Progenitor cell of endocrine pancreas (in vitro differentiated cells): ENCODE measurements at places on chromosomes 2 and 18.

DNA sequence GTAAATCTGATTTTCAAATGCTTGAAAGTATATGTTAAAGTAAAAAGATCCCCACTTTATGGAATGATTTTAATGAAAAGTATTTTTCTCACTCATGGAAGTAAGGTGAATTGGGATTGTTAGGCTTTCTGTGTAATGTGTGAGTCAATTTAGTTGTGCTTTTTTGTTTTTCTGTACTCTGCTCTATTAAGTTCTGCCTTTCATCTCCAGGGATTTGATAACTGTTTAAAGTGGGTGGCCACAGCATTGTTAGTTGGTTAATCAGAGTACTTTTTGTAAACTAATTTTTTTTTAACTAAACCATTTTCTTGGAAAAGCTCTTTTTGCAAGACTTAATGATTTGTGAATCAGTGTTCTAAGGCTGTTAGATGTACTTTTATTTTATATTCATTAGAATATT, 76.8 kb downstream of the ABI2 start:
- DNase-seq: no peak

- DNase-seq: no peak
Measured at GRCh38 chr2:72062336-72062735, 85.3 kb downstream of the CYP26B1 start.

GRCh38 chr2:172467382-172467781, 40.0 kb downstream of the ITGA6 start:
- no peak for DNase-seq

- DNase-seq: no peak
Measured at GRCh38 chr2:85753035-85753524, 711 bp upstream of the ATOH8 start.

- DNase-seq: no peak
Measured at GRCh38 chr2:223541546-223541945, 60.6 kb downstream of the SCG2 start.

DNA sequence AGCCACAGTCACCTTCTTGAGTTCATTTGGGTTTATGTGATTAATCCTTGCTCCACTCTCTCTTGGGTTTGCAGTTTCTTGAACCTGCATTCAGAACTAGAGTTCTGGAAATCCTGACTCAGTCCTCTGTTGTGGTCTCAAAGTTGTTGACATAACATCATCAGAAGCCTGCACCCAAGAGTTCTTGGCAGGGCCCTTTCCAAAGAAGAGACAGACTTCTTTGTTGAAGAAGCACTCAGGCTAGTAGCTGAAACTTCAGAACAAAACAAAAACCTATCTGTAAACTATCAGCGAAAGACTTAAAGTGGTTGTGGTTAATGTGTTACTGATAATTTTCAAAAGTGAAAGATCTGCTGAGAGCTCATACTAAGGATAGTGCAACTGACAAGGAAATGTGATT, 120.8 kb downstream of the FAM168B start:
- no peak for DNase-seq

GRCh38 chr2:223439184-223439583, 163.0 kb downstream of the SCG2 start:
- no peak for DNase-seq

DNA sequence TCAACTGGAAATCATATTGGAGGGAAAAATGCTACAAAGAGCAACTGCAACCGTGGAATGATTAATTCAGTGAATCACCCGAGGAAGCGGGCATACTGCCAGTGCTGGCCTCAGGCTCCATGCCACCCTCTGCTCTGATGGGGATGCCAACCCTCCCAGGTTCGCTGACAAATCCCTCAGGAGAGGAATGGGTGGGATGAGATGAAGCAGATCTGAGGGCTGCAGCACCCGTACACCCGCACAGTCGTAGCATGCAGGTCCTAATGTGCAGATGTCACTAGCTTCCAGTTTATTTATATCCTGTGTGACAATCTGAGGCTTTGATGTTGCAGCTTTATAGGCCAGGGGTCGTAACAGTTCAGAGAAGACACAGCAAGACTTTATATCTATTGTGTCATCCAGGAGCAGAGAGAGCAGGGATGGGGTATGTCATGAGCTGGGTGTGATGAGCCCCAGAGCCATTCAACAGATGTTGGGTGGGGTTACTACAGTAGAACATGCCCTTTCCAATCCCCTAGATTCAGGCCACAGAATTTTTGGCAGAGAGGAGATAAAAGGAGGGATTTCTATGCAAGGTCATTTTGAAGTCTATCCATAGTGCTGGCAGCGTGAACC, 44.6 kb downstream of the DPP4 start:
- no peak for DNase-seq

GRCh38 chr2:215236131-215236530, 75.7 kb upstream of the ATIC start:
- no peak for DNase-seq

DNA sequence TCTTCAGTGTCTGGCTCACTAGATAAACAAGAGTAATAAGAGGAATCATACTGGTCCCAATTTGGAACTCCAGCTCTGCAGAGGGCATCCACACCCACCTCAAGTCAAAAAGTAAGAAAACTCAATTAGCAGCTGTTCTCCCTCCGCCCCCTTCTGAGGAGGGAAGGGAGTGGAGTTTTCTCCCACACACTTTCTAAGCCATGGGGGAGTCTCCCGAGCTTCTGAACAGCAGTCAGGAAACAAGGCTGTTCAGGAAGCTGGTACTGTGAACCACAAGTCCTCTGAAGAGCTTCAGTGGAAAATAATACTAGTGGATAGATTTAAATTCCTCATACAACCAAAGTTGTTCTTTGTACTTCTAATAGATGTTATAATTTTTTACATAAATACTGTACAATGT, 32.9 kb upstream of the SPTBN1 start:
- no peak for DNase-seq

GRCh38 chr2:3981446-3981987, 278.1 kb downstream of the DCDC2C start:
- no peak for DNase-seq

DNA sequence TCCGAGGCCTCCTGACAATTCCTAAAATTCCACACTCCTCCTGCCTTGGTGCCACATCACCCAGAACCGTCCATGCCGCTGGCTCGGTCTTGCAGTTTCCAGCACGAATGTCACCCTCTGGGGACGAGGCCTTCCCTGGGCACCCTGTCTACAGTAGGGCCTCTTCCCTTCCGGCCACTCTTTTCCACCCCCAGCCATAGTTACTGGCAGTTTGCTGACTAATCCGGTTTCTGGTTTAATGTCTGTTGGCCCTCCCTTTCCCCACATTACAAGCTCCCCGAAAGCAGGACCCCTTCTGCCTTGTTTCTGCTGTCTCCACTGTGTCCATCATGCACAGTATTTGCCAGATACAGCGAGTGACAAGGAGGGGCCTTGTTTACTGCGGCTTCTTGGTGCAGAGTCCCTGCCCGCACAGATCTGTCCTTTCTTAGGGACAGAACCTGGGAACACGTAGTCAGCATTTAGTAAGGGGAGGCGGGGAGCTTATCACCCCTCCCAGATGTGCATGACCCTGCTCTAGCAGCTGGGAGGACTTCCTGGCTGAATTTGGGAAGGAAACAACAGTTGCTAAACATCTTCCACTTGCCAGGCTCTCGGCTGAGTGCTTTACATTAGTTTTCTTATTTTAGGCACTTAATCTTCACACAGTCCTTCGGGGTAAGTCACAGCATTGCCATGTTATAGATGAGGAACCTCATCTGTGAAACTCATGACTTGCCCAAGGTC, 23.6 kb upstream of the CATIP start:
- DNase-seq: no peak

GRCh38 chr2:20235655-20236305, 10.8 kb upstream of the SDC1 start:
- DNase-seq: no peak

DNA sequence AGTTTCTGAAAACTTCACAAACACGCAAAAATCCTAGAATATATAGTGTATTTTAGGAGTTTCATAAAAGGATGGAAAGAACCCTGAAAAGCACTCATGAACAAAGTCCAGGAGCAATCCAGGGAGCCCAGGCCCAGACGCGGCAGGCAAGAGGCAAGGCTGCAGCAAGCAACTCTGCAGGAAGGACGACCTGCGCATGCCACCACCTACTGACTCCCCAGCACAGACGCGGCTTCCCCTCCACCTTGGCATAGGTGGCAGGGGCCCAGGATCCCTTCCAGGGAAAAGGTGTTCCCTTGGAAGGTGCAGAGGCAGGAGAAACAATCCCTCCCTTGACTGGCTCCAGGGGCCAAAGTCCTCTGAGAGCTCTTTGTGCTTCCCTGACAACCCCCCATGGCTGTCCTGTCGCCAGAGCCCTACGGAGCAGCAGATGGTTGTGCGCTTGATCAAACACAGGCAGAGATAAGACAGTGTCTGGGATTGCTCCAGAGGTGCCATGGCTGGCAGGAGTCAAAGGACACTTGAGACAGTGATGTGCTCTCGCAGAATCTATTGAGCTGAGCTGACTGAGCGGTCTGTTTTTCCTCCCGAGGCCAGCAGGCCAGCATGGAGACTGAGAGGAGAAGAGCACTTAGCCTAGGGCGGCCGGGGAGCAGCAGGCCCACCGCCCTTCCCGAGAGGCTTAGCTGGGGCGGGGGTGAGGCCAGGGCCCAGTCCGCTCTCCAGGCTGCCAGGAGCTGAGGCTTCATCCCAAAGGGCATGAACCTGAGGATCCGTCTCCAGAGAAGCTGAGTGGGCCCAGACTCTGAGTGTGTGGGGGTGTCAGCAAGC, 10.8 kb upstream of the AMER3 start:
- no peak for DNase-seq

DNA sequence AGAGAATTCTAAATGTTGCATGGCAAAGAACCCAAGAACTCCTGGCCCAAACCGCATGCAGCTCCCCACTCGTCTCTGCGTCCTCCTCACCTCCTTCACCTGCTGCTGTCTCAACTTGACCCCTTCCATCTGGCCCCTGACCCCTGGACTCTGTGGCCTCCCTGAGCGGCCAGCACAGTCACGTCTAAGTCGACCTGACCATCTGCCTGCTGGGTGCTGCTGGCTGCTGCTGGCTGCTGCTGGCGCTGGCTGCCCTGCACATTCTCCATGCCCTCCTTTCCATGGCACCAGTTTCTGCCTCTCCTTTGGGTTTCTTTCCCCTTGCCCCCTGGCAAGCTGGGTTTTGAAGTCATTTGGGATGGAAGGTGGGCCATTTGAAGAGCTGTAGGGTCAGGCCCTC, 30.1 kb upstream of the ASB1 start:
- DNase-seq: no peak

DNA sequence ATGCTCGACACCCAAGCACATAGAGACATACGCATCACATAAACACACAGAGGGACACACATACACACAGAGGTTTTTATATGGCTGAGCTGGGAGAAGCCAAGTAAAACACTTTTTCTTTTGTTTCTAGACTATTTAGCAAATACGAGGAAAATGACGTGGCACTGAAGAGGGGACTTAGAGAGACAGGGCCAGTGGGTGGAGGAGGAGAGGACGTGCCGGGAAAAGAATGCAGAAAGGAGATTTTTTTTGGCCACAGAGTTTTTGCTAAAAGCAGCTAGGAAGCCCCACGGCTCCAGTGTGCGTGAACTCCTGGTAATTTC, 168.5 kb upstream of the KLF7 start:
- no peak for DNase-seq
